COR-L47 (cell line): ENCODE measurements at places on chromosomes 4 and X.

DNA sequence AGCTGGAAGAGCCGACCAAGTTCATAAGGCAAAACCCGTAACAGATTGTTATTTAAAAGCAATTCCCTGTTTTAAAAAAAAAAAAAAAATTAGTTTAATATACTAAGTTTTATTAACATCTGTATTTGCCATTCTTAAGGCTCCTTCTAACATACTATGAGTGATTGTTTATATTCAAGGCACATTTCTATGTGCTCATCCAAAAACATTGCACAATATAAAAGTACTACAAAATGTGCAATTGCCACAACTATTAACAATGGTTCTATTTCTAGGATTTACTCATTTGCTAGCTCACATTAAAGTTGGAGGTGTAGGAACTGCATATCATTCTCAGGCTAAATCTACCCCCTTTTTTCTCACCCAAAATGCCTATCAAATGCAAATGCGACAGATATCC is 46.1 kb downstream of the CNOT6L start:
- DNase-seq, result no peak

DNA sequence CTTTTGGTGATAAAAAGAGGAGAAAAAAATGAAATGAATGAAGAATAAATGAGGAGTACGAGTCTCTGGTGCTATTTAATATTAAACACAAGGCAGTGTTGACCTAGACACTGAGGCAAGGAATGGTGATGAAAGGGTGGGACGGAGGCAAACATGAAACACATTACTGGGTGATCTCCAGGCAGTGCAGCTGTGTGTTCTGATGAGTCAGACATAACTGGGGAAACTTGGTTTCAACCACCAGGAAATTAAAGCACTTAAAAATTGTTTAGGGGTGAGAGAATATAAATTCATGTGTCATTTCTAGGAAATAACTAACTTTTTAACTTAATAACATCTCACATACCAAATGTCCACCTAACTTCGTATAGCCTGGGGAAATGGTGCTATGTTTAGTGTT is 19.7 kb upstream of the CXCL6 start:
- DNase-seq, result no peak

GRCh38 chr4:106595906-106596305 is 227.3 kb upstream of the GIMD1 start:
- no peak for DNase-seq

- no peak for DNase-seq
These were observed 114.7 kb upstream of the ARMCX2 start for GRCh38 chrX:101774340-101774739.

GRCh38 chrX:14964500-14964899 is 91.3 kb downstream of the MOSPD2 start:
- DNase-seq, result no peak

- DNase-seq, result no peak
These were observed 340.0 kb upstream of the NDST4 start for GRCh38 chr4:115453416-115453815.

GRCh38 chr4:8538703-8539567 is 41.3 kb upstream of the GPR78 start:
- DNase-seq, result no peak

DNA sequence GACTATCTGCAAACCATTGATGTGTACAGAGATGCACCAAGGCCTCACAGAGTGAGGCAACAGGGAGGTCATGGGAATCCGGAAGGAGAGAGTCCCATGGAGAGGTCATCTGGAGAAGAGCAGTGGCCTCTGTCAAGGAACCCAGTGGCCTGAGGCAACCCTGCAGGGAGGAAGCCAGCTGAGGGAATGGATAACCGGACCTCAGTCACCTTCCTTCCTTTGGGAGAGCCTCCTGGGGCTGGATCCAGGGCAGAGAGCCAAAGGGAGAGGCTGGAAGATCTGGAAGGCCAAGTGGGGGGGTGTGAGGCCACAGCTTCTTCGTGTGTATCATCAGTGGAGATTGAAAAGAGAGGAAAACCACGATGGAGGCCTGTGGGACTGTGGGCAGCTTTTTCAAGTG is 24.3 kb upstream of the CD38 start:
- DNase-seq, result no peak

GRCh38 chr4:147493307-147493706 is 12.4 kb downstream of the EDNRA start:
- no peak for DNase-seq
